Cardiac fibroblast (primary cell): ENCODE measurements at places on chromosomes 1 and 21.

DNA sequence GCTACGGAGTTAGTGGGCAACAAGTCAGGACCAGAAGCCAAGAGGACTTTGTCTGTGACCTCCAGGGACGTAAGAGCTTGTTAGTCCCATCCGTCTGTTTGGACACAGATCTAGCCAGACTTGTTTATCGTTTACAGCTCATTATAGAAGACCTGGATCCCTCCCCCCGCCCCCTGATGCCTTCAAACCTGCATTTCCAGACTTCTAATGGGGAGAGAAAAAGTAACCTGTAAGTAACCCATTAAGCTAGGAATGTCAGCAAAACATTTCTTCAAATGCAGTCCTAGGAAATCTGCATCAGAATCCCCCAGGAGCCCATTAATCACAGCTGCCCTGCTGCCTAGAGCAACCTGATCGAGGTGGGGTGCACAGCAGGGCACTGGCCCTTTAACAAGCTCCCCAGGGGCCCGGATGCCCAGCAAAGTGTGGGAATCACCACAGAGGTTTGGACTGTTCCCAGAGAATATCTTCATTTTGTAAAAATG is 1.4 kb upstream of the MAD2L2 start:
- DNase-seq: no peak

GRCh38 chr1:180130651-180131050 is 24.0 kb upstream of the QSOX1 start:
- DNase-seq: no peak

DNA sequence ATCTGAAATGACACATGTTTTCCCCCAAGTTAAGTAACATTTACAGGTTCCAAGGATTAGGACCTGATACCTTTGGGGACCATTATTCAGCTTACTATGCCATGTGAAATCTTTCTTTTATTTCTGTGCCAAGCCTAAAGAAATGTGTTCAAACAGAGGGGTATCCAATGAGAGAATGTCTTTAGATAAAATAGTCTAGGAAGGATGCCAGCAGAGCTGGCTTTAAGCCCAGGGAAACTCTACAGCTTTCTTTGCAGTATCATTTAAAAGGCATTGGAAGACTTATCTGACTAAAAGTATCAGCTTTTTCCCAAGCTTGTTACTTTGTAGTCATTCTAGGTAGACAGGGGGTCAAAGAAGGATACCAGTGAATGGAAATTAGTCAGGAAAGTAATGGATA is 860.4 kb downstream of the PLA2G4A start:
- DNase-seq: peak; percentile 57

- DNase-seq: no peak
These were observed 2.1 kb downstream of the DLGAP3 start for GRCh38 chr1:34927316-34927715.

DNA sequence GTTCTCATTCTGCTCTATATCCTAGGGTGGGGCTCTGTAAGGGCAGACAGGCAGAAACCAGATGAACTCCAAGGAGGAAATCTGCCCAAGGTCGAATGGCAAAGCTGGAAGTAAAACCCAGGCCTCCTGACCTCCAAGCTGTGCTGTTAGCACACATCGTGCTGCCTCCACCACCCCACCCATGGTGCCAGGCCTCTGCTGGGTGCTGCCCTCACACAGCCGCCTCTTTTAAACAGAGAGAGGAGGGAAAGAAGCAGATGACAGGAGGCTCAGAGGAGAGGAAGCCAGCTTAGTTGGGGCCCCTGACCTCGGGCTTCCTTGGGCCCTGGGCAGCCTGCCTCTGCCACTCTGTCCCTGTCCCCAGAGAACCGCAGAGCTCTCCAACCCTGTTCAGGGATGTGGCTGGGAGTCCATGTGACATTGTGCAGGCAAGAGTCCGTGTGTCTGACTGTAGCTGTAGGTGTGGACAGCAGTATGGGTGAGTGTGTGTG is 1.1 kb downstream of the SYNC start:
- DNase-seq: no peak

- DNase-seq: peak; percentile 51
These were observed 2.3 kb downstream of the ANP32E start for GRCh38 chr1:150233359-150234308.

DNA sequence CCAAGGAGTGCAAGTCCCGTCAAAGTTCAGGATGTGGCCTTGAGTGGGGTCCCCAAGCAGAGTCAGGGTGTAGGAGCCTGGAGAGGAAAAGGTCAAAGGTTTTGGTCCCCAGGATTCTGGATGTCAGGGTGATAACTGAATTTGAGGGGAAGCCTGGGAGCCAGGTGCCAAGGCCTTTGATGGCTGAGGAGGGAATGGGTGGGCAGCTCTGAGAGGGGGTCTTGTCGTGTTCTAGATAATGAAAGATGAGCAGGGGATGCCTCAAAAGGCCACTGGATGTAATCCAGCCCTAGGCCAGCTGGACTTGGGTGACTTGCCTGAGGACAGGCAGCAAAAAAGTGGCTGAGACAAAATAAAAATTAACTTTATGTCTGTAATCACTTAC is 27.5 kb upstream of the KCNA2 start:
- no peak for DNase-seq

- no peak for DNase-seq
These were observed 65.7 kb downstream of the GALNT2 start for GRCh38 chr1:230132758-230133157.

DNA sequence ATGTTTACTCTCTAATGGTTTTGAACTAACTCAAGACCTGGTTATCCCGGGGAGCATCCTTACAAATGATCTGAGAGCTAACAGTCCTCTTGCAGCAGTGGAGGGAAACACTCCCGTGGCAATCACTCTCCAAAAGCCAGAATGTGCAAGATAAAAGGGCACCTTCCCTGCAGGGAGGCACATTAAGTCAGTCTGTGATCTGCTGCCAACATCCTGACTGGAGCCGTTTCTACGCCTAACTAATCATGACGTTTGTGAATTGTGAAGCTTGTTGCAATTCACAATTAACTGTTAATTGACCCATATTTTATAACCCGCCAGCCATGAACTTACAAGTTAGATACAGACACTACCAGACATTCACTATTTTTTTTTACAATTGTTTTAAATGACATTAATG is 52.1 kb upstream of the LGALS8 start:
- DNase-seq: no peak

DNA sequence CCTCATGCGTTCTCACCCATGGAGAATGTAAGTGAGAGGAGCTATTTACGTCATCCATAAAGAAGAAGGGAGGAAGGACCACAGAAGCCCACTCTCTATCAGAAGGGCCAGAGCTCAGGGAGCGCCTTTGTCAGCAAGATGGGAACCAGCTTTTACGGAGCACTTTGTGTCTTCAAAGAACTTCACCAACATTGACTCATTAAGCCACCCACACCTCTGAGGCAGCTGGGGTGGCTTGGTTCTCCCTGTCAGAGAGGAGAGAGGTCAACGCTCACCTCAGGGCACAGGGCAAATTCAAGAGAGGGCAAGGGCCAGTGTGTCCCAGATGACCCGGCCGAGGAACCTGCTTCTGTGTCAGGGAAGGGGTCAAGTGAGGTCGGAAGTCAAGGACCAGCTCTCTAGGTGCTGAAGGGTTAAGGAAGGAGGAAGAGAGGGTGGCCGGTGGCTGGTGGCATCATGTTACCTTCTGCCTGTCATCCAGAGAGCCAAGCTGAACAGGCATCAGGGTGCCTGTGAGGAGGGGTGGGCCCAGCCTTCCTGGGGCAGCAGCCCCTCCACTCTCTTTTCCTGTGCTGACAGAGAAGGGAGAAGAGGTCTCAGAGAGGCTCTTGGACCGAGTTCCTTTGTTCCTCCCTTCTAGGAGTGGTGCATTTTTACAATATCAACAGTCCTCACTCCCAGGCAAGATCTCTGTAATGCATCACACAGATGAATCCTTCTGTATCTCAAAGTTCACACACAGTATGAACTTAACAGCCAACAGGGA is 109.0 kb downstream of the ETS2 start:
- DNase-seq: peak; percentile 55

- peak; percentile 36 for DNase-seq
These were observed 24.2 kb upstream of the CTBS start for GRCh38 chr1:84598418-84598817.

- no peak for DNase-seq
These were observed 11.1 kb downstream of the RSPH1 start for GRCh38 chr21:42484966-42485365.

GRCh38 chr1:234893725-234894630 is 234.7 kb downstream of the TOMM20 start:
- DNase-seq: peak; percentile 44

DNA sequence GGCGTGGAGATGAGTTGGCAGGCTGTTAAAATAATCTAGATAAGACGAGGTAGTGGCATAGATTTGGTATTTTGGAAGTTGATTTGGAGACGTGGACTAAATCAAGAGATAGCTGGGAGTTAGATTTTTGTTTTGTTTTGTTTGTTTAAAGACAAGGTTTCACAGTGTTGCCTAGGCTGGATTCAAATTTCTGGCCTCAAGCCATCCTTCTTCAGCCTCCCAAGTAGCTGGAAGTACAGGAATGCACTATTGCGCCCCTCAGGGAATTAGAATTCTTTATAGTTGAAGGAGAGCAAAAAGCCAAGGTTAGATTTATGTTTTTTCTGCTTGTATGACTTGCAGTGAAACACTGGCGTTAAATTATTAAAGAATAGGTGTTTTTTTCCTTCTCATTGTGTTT is 22.3 kb upstream of the SNRPE start:
- peak; percentile 95 for DNase-seq

- peak; percentile 81 for DNase-seq
These were observed 70.8 kb upstream of the TENT5C start for GRCh38 chr1:117534995-117535467.

GRCh38 chr1:204959374-204959773 is 83.6 kb upstream of the CNTN2 start:
- DNase-seq: no peak

DNA sequence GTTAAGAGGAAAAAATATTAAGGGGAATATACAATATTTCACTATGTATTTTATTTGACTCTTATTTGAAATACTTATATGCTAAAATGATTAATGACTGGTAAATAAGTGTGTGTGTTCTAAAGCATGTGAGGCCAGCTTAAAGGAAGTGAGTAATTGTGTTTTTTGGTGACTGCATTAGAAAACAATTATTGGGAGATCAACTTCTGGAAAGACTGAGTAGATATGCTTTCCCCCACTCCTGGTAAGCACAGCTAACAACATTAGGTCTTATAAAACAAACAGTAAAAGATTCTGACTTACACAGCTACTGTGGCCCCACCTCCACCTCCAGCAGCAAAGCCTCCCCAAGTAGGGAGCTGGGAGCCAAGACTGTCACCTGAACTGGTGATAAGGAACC is 403.0 kb downstream of the SRGAP2C start:
- peak; percentile 86 for DNase-seq

DNA sequence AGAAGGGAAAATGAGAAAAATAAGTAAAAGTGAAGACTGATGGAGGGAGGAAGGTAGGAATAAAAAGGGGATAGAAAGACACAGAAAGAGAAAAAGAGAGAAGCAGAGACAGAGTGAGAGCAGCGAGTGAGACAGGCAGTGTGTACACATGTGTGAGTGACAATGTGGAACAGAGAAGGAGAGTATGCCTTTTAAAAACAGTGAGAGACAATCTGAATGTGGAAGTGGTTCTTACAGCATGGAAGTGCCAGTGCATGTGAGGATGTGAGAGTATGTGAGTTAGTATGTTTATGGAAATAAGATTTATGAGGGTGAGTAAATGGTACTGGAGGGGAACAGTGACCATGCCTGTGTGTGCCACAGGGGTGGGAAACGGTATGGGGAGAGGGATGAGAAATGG is 1.2 kb downstream of the NEGR1 start:
- no peak for DNase-seq

DNA sequence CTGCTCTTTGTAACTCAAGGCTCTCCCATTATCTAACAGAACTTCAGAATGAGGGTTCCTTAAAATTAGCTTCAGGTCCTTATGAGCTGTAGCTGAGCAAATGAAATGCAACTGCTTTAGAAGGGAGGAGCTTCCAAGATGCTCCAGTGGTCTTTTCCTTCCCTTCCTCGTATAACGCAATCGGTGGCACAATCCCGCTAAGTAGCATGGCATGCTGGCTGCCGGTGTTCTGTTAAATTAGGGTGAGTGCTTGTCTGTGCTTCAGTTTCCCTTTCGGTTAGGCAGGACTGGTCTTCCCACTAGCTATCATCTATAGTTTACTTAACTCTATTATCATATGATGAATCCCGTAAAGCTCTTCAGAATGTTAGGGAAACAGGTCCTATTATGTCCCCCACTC is 917 bp downstream of the KIAA0040 start:
- peak; percentile 4 for DNase-seq

DNA sequence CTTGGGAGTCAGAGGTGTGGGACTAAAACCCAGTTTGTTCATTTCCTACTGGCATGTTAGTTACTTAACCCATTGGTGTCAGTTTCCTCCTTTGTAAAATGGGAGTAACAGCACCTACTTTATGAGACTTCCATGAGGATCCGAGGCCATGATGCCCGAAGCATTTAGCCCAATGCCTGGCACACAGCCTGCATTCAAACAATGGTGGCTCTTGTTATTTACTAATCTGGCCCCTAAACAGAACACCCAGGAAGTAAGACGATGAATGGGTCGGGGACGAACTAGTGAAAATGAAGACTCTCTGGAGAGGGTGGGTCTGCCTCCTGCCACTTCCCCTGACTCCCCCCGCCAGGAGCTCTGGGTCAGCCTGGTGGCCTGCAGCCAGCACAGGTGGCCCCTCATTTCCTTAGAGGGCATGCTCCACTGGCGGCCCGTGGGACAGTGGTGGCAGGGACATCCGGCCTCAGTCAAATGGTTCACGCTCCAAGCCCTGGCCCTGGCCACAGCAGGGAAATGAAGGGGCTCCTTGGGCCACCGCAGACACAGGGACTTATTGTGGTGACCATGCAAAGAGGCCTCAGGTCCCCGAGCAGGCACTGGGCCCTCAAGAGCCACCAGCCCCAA is 9.5 kb upstream of the TAS1R2 start:
- no peak for DNase-seq

GRCh38 chr1:198084241-198084908 is 72.4 kb upstream of the NEK7 start:
- DNase-seq: no peak

- no peak for DNase-seq
These were observed 20.3 kb upstream of the RGS4 start for GRCh38 chr1:163048869-163049268.

- no peak for DNase-seq
These were observed 21.2 kb downstream of the S100A7 start for GRCh38 chr1:153439273-153439672.

DNA sequence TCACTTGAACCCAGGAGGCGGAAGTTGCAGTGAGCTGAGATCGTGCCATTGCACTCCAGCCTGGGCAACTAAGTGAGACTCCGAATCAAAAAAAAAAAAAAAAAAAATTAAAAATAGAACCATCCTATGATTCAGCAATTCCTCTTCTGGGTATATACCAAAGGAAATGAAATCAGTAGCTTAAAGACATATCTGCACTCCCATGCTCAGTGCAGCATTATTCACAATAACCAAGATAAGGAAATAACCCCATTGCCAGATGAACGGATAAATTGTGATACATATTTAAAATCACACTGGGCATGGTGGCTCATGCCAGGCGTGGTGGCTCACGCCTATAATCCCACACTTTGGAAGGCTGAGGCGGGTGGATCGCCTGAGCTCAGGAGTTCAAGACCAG is 23.8 kb downstream of the ALDH9A1 start:
- DNase-seq: peak; percentile 31

- peak; percentile 94 for DNase-seq
These were observed 148.0 kb downstream of the GALNT2 start for GRCh38 chr1:230215031-230215430.
